ENCODE measurements at places on chromosomes 13 and 19.
A peak's percentile ranks its signal among the peaks of the same experiment; 100 is the strongest.

DNA sequence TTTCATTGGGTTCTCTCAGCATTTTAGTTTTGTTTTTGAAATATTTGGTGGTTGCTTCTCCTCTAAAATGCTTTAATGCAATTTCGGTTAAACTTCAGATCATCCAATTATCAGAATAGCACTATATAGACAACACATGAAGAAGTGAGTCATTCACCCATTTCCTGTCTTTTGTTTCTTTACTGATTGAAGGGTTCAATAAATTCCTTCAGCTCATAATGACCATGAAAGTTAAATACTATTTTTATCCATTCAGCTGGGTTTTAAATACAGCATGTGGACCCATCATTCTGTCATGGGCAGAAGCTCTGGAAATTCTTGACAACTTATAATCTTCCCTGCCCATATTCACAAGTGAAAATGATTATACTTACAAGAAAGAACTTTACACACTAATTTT lies 187.2 kb downstream of the ITGBL1 start:
- no peak for ATAC-seq

DNA sequence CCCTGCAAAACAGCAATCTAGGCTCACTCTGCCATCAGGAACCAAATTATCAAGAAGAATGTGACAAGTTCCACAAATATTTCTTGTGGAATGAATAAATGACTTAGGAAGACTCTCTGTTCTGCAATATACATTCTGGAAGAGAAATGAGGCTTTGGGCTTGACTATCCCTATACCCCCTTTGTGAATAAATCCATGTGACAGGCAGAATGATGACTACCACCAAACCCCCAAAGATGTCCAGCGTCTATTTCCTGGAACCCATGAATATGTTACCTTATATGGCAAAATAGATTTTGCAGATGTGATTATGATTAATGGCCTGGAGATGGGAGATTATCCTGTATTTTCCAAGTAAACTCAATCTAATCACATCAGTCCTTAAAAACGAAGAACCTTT lies 139.3 kb downstream of the ENOX1 start:
- ATAC-seq: no peak

- ATAC-seq: no peak
Observed at GRCh38 chr19:13979244-13979615, 26.9 kb downstream of the RFX1 start.

DNA sequence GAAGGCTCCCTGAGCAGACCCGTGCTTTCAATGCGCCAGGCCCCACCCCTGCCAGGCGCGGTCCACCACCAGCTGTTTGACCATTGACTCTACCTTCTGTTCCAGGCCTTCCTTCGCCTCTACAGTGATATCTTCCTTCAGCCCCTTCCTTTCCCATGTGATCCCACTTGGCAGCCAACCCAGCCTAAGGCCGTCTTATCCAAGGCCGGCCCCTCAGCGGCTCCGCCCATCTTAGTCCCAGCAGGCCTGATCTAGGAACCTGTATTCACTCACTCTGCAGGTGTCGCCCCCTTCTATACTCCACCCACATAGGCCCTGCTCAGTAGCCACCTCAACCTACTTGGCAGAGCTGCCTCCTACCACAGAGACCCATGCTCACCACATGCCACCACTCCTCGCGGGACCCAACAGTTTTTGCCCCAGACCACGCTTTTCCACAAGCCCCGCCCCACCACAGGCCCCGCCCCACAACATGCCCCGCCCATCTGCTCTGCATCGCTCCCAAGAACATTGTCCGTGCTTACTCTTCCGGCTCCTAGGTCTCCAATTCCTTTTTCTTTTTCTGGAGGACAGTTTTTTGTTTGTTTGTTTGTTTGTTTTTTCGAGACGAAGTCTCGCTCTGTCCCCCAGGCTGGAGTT lies 2.9 kb downstream of the RASIP1 start:
- no peak for ATAC-seq

DNA sequence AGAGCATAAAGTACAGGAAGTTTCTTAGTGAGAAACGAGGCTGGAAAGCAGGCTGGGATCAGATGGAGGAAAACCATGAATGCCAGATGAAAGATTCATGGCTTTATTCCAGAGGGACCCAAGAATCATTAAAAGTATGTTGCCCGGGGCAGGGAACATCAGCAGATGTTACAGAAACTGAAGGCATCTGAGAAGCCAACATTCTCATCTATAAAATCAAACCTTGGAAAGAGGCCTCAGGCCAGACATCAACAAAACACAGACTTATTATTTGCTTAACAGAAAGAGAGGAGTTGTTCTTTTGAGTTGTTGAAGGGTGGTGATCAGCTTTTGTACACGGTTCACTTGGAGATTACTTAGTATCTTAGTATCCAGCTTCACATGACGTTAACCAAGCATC lies 543.6 kb downstream of the RFC3 start:
- ATAC-seq: no peak

DNA sequence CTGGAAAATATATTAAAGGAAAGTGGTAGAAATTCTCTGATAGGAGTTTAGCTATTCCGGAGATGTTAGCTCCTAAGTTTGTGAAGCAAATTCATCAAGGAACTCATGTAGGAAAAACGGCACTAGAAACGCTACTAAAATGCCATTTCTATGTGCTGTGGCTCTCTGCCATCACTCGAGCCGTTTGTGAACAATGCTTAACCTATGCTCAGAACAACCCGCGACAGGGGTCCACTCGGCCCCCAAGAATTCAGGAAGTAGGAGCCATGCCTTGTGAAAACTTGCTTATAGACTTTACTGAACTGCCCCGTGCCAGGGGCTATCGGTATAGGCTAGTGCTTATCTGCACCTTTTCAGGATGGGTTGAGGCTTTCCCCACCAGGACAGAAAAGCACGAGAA lies 14.2 kb upstream of the SLC15A1 start:
- no peak for ATAC-seq

GRCh38 chr19:10000171-10000826 lies 10.0 kb downstream of the COL5A3 start:
- no peak for ATAC-seq

- ATAC-seq: no peak
Observed at GRCh38 chr13:56687131-56687530, 453.6 kb upstream of the PRR20A start.

DNA sequence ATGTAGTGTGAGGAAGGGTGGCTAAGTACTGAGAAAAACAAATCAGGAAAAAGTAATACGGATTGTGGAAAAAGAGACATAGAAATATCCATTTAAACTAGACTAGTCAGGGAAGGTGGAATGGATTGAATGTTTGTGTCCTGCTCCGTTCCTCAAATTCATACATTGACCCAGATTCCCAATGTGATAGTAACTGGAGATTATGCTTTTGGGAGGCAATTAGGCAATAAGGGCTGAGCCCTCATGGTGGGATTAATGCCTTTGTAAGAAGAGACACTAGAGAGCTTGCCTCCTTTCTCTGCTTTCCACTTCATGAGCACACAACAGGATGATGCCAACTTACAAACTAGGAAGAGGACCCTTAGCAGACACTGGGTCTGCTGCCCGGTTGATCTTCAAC lies 765.2 kb upstream of the GPC6 start:
- ATAC-seq: no peak

GRCh38 chr19:42284591-42285341 lies 15.7 kb downstream of the CIC start:
- no peak for ATAC-seq

DNA sequence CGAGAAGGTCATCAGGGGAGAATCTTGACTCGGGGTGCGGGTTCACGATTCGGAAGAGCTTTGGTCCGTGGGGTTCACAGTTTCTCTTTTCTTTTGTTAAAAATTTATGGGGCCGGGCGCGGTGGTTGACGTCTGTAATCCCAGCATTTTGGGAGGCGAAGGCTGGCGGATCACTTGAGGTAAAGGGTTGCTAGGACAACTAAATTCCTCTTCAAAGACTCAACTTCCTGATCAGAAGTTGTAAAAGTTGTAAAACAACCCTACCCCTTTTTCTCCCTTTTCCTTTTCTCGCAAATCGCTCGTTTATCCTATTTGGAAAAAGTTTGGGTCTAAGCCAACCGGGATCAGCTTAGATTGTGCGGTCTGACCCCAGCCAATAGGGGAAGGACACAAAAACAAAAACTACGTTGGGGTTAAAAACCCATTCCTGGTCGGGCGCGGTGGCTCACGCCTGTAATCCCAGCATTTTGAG lies 673 bp downstream of the ZNF486 start:
- no peak for ATAC-seq

- ATAC-seq: no peak
Observed at GRCh38 chr19:45418802-45419201, 4.9 kb downstream of the ERCC1 start.

- no peak for ATAC-seq
Observed at GRCh38 chr19:42165146-42165545, 32.9 kb upstream of the POU2F2 start.

DNA sequence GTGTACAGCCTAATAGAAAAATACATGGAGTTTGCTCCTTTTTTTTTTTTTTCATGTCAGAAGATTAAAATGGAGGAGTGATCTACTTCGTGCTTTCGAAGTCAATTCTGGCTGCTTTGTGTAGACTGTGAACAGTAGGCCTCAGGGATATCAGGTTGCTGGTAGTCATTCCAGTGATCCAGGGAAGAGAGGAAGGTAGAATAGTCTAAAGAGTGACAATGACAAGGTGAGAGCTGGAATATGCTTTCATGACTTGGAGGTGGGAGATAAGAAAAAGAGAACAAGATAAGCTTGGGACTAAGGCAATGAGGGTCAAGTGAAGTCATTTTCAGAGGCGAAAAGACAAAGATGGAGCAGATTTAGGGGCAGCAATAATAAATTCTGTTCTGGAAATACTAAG lies 111.3 kb upstream of the MIR17HG start:
- no peak for ATAC-seq

GRCh38 chr19:51508059-51508733 lies 6.6 kb upstream of the SIGLEC12 start:
- ATAC-seq: no peak

DNA sequence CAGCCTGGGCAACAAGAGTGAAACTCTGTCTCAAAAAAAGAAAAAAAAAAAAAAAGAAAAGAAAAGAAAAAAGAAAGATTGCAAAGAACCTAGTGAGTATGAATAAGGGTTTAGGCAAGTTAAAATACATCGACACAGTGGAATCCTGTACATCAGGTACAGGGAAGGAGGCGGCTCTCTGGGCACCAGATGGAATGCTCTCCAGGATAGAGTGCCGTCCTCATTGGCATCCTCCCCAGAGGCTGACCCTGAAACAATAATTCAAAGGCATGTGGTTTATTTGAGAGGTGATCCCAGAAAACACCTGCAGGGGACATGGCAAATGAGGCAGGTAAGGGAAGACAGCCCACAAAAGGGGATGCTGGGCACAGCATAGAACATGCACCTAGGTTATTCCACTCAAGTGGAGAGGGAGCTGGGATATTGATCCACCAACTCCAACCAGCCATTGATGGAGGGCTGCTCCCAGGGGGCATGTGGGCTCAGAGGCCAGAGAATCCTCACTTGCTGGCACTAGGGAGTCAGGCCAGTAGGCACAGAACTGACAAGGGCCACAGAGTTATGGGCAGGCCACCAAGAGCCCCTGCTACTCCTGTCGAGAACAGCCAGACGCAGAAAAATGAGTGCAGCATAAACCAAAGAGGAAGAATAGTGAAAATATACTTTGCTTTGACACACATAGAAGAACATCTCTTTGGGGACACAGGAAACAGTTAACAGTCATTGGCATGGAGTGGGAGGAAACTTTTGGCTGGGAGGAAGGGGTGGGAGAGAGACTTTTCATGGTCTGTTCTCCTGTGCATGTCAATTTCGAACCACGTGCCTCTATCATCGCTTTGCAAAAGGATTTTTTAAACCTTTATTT lies 4.2 kb downstream of the TSPAN16 start:
- ATAC-seq: no peak

- no peak for ATAC-seq
Observed at GRCh38 chr13:113861433-113862030, 2.3 kb downstream of the GAS6 start.

GRCh38 chr19:8585894-8586750 lies 8.9 kb upstream of the MYO1F start:
- ATAC-seq: peak; percentile 20
